NCI-H774 (cell line): ENCODE measurements at places on chromosomes 3 and 15.

DNA sequence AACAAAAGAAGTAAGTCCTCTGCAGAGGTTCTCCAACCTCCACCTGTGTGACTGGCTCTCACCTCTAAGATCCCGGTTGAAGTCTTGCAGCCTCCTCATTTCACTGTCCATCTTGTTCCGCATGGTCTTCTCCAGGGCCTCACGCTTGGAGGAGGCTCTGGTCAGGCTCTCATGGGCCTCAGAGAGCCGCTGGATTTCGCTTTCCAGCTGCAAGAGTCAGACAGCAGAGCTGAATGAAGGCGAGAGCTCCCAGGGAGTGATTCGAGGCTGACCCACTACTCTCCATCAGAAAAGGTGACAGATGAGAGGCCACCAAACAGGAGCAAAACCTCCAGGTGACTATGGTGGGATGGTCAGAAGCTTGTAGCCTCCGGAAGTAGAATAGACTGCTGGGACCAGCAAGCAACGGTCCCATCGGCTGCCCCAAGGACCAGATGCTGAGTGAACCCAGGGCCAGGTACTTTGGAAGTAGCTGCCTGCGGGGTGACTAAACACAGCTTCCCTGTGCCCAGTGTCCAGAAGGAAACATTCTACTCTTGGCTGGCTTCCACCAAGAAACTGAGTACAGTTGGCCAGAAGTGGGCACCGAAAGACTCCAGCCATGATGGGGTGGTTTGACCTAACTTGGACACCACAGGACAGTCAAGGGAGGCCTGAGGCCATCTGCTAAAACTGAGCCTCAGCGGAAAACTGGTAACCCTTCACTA lies 7.9 kb downstream of the AMOTL2 start:
- no peak for DNase-seq

- DNase-seq: no peak
These were observed 13.7 kb downstream of the NR2F2 start for GRCh38 chr15:96344060-96344705.

GRCh38 chr3:103127098-103127630 lies 692.3 kb downstream of the ZPLD1 start:
- no peak for DNase-seq

DNA sequence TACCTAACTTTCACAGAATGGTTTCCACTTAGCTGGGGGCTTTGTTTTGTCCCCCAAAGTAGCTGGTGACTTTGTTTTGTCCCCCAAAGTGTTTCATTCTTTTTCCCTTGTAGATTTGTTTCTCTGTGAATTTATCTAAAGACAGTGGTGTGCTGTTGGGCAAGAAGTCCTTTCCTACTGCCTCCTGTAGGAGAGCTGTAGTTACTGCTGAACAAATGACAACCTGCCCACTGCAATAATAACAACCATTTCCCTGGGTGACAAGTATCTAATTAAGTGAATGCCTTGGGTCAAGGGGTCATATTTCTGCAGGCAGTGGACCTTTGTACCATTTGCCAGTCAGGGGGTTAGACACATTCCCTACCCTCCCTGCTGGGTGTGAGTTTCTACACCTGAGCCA lies 125.4 kb upstream of the BFSP2 start:
- DNase-seq: no peak

GRCh38 chr3:143826296-143826695 lies 22.0 kb downstream of the SLC9A9 start:
- DNase-seq: no peak
